ENCODE measurements at places on chromosomes 12 and 14.

DNA sequence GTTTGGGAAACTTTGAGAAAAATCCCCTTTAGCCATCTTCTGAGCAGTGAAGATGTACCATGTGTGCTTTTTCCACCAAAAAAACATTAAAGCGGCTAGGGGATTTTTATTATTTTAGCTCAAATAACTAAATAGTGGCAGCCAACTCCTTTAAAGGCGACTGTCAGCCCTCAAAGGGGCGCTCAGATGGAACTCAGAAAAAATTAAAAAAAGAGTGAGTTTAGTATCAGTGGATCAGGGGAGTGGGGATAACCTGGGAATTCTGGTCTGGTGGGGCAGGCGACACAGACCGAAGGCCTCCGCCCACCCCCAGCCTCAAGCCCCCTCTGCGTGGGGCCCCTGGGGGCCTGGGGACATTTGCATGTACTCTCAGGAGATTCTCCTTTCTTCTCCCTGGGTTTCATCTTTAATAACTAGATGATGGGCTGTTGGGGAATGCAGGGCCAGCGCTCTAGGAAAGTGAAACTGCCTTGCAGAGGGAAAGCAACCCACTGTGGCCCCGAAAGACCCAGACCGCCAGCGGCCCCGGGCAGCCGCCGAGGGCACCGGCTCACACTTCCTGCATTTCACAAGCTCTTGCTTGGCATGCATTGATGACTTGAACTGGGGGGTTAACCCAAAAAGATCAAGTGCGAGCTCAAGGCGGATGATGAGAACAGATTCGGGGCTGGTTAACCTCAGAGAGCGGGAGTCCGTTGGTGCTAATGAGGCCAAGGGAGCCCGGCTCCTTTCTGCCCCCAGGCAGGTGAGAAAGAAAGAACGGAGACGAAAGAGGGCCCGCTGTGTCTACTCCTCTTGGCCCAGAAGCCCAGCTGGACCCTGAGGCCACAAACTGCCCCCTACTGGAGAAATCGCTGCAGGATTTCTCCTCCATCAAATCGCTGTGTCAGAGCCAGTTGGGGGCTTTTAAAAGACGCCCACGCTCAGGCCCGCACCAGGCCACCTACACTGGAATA, 7.3 kb upstream of the BATF start:
- DNase-seq: no peak

GRCh38 chr12:27335364-27336281, 3.0 kb downstream of the BMAL2 start:
- DNase-seq: no peak

DNA sequence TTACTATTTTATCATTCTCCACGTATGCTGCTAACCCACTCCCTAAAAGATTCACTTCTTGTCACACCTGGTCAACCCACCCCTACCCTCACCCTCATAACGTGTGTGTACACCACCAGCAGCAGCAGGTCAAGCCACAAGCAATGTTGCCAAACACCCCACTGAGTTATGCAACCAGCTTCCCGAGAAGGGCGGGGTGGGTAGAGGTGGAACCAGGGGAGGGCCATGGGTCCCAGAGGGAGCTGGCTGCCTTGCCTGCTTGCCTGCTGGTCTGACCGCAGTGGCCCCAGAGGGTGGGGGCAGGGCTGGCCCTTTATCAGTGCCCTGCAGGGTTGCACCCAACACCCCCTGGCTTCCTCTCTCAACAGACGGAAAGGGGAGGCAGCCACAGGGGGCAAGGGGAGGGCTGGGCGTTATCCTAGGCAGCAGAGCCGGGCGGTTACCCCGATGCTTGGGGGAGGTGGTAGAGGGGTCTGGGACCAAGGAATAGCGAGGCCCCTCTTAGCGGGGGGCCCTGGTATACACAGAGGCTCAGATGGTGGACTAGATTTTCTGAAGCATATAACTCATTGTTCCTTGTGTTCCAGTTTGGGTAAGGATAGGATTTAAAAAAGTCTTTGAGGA, 3.5 kb upstream of the NFE2 start:
- peak; percentile 69 for DNase-seq

DNA sequence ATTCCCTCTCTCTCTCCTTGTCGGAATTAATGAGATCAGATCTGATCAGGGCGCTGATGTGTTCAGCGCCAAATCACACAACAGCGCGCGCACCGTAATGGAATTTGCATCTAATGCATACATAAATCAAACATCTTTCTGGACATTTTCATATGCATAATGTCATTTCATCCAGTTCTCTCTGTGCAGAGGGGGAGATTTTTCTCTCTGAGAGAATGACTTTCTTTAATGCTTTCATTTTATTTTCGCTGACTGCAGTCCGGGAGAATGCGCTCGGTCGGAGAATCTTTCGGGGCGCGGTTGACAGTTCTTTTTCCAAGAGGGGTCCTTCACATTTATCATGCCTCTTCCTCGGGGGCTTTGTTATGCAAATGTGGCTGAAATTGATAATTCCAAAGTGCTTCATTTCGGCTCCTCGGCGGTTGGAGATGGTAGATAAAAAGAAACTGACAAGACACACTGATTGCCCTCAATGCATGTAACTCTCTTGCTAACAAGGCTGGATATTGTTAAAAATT, 615.9 kb downstream of the VRK1 start:
- DNase-seq: no peak

DNA sequence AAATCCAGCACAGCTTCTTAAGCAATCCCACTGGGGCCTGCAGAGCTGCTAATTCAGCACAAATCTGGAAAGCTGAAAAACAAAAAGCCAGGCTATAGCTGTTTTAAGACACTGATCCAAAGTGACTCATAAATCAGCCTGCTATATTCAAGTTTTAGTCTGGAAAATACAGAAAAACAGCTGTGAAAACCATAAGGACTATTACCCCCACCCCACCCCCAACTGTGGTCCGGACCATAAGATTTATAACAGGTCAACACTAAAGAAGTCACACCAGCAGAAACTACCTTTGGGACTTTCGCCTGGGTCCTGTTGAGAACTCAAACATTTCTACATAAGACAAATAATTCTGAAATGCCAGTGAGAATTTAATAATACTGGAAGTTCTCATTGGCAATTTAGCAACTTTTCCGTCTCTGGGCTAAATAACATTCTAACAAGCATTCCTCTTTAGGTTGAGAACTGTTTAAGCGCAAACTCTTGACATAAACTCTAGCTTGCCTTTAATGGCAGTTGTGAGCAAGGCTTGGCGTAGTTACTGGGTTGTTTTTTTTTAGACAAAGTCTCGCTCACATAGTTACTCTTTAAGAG, 3.3 kb downstream of the LRIG3 start:
- DNase-seq: no peak

GRCh38 chr14:68616221-68616902, 176.5 kb downstream of the ZFP36L1 start:
- DNase-seq: no peak

DNA sequence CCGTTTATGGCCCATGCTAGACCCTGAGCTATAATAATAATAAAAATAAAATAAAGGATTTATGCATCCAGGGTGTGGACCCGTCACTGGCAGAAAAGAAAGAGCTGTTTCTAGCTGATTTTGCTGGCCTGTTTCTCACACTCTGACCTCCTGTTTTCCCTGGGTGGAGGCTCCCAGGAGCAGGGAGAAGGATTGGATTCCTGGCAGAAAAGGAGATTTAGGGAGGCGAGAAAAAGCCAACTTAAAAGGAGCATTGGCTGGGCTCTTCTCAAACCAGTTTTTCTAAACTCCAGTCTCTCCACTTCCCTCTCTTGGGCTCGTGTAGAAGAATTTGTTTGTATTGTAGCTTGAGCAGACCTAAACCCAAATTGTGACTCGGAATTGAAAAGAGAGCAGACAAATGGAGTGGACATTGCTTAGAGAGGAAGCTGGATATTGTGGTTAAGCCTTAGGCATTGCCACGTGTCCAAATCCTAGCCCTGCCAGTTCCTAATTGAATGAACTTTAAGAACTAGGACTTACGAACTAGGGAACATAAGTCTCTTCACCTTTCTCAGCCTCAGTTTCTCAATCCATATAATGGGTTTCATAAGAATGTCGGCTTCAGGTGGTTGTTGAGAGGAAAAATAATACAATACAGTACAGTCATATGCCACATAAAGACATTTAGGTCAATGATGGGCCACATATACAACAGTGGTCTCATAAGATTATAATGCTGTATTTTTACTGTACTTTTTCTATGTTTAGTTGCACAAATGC, 14.4 kb upstream of the TBX5 start:
- DNase-seq: no peak

DNA sequence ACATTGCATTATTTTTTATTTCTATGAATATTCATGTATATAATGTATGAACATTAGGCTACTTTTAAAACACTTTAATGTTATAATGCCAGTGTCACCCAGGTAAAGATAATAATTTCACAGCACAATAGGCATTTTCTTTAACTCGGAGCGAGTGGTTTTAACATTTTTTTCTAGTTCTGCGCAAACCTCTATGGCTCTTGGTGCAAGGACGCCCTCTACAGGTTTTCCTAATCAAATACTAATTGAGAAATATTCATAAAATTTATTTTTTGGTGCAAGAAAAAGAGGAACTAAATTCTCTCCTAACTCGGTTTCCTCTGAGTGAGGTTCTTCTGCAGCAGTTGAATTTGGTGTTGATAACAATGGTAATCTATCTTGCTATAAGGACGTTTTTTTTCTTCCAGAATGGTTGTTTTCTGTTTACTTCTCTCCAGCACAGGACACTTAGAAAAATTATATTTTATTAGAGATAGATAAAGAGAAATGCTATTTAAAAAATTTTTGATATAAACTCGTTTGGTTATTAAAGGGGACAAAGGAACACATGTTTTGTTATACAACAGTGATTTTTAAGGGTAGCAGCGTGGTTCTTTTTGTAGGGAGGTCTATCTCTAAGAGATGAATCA, 2.4 kb upstream of the WIF1 start:
- no peak for DNase-seq

DNA sequence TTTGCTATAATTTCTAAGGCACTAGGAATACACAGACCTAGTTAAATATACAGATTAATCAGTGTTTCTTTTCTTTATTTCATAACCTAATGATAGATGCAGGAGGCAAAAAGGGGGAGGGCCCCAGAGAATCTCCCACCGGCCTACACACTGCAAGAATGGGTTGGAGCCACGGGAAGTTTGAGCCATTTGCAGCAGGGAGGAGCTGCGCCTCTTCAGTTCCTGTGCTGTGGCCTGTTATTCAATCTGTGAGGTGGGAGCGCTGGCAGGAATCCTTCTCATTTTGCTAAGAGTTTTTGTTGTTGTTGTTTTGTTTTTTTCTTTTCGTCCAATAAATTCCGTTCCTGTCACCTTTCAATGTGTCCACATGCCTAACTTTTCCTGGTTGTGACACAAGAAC, 251.3 kb upstream of the RPL10L start:
- DNase-seq: no peak
